ENCODE measurements at places on chromosomes 5 and 9.

DNA sequence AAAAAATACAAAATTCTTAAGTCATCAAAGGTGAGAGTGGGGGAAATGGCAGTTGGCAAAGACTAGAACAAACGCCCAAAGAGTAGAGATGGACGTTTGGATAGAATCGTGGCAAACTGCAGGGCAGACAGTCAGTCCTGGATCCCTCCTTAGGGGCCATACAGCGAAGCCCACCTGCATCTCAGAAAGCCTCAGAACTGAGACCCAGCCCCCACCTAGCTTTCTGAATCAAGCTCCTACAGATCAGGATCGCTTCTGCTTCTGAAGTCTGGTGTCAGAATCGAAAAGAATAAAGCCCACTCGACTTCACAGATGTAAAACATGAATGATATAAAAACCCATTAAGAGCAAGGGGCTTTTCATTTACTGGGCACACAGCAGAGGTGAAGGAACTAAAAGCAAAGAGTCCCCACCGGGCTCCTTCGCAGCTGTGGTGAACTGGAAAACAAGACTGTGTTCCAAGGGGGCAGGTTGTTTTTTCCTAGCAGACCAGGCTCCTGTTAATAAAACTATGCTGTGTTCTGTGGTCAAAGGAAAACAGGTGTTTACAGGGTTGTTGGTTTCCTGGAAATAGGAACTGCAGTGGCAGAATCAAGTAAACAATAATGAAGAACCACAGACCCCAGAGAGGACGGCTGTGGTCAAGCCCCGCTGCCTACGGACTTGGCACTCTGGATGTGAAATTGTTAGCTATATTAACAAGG, 91.8 kb downstream of the TLE1 start:
- no peak for DNase-seq

DNA sequence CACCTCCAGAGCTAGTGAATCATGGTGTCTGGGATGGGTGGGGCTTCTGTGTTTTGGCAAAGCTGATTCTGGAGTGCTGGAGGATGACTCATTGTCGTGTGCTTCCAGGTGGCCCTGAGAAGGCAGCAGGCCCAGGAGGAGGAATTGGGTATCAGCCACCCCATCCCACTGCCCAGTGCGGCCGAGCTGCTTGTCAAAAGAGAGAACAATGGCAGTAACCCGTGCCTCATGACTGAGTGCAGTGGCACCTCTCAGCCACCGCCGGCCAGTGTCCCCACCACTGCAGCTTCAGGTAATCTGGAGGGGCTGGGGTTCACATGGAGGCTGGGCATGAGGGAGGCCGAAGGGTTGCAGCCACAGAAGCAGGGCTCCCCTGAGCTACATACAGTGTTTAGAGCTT, 5.4 kb downstream of the DMRT1 start:
- DNase-seq: no peak

GRCh38 chr9:129568560-129569501, 52.1 kb downstream of the C9orf50 start:
- no peak for DNase-seq

- no peak for DNase-seq
Observed at GRCh38 chr5:150262502-150262901, 27.1 kb downstream of the CAMK2A start.

GRCh38 chr9:121884057-121884541, 209.0 kb downstream of the TTLL11 start:
- DNase-seq: no peak

DNA sequence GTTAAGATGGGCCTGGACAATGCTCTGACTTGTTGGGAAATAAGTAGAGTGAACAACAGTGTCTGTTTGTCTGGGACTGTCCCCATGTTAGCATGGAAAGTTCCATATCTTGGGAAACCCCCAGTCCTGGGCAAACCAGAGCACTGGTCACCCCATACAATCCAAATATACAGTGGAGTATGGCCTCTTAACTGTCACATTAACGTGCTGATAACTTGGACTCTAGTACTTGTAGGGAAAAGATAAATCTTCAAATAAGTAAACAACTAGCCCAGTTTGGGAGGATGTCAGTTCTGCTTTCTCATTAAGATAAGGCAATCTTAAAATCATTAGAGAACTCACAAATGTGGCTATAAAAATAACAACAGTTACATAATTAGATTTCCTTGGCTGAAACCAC, 47.6 kb upstream of the JAK2 start:
- DNase-seq: no peak

GRCh38 chr9:89185980-89186379, 7.4 kb upstream of the SHC3 start:
- DNase-seq: no peak

DNA sequence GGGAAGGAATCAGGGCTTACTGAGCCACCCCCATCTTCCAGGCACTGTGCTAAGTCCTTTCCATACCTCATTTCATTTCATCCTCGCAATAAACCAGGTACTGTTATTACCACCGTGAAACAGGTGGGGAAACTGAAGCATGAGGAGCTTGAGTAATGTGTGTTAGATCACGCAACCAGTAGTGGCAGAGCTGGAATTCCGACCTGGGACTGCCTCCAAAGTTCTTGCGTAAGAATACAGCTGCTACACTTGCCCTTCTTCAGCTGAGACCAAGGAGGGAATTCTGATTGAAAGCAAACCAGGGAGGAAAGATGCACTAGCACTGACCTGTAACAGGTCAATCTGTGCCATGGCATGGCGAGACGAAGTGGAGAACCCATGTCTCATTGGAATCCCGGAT, 113.4 kb upstream of the MSX2 start:
- no peak for DNase-seq

GRCh38 chr5:8726383-8727036, 819.4 kb downstream of the SEMA5A start:
- DNase-seq: no peak

DNA sequence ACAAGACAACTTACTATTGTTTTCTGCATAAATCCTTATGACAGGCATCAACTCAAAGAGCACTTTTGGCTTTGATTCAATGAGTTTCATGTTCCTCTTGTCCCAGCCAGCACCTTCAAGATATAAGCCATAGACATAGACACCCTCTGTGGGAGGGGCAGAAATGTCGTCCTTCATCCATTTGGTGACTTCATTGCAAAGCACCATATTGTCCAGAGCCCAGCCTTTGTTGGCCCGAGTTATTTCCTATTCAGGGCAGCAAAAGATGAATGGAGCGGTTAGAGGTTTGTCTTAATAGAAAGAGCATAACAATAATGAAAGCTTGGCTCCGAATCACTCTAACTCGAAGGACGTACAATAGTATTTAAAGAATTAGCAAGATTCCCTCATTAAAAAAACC, 243.9 kb downstream of the DNAH5 start:
- no peak for DNase-seq

- DNase-seq: no peak
Observed at GRCh38 chr5:107058803-107059202, 611.9 kb downstream of the EFNA5 start.

DNA sequence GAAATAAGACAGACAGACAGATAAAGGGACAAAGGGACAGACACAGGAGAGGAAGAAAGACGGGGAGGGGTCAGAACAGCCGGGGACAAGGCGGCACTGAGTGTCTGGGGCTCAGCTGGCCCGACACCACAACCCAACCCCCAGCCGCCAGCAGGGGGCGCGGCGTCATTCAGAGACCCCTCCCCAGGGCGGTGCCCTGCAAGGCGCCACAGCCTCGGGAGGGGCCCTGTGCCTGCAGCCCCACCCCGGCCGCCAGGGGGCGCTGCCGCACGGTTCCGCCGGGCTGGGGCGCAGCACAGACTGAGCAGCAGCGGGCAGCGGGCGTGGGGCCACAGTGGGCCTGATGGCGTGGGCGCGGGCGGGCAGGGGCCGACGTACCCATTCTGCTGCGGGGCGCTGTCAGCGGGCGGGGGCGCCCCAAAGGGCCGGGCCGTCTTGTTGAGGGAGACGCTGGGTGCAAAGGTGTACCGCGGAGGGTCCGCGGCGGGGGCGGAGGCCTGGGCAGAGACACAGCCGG, 5.9 kb downstream of the PDLIM7 start:
- DNase-seq: no peak

GRCh38 chr5:160792732-160793529, 59.1 kb downstream of the ATP10B start:
- DNase-seq: no peak

- no peak for DNase-seq
Observed at GRCh38 chr5:160281275-160281674, 31.1 kb downstream of the CCNJL start.

- DNase-seq: no peak
Observed at GRCh38 chr9:109812818-109813281, 32.9 kb downstream of the PALM2AKAP2 start.

DNA sequence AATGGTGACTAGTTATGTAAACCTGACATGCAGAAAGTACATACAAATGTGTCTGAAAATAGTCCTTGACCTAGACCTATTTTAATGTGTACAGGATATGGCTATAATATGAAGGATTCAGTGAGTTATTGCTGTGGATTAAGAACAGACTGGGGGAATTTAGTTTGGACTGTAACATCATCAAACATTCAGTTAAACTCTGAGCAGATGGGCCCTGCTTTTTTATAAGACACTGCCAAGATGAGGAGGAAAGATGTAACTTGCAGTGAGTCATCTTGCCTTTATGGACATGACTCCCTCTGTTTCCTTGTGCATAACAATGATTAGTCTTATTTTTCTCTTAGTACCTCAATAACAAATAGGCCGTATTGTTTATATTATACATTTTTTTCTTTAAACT, 12.2 kb downstream of the PPP3R2 start:
- DNase-seq: no peak

DNA sequence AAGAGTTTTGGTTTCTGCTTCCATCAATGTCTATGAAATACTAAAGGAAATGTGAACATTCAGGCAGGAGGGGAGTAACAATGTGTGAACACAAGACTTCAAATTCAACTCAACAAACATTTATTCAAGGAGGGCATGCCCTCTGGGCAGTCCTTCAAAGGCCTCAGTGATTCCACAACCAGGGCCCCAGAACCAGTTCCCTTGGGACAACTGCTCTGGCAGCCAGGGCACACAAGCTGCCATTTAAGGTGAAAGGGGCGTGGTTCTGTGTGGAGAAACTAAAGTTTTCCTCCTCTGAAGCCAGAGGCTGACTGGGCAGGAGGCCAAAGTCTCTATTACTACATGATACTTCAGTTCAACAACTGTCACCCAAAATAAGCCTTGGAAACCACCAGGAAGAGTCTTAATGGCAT, 3.2 kb downstream of the RBM18 start:
- DNase-seq: no peak

GRCh38 chr5:74903165-74903787, 37.1 kb upstream of the FAM169A start:
- no peak for DNase-seq

GRCh38 chr5:126513302-126513701, 81.7 kb downstream of the ALDH7A1 start:
- no peak for DNase-seq

DNA sequence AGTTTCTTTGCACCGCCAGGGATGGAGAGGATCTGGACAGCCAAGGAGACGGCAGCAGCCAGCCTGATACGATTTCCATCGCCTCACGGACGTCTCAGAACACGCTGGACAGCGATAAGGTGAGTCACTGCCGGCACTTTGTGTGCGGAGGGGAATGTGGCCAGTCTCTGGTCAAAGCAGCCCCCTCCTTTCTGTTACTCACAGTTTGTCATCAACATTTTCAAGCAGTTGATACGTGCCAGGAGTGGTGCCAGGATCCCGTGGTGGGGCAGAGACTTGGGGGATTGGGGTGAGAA, 175.1 kb upstream of the OTULINL start:
- DNase-seq: no peak

GRCh38 chr9:3244963-3245653, 280.7 kb downstream of the RFX3 start:
- no peak for DNase-seq

- DNase-seq: no peak
Observed at GRCh38 chr5:82298668-82299067, 20.5 kb upstream of the RPS23 start.

DNA sequence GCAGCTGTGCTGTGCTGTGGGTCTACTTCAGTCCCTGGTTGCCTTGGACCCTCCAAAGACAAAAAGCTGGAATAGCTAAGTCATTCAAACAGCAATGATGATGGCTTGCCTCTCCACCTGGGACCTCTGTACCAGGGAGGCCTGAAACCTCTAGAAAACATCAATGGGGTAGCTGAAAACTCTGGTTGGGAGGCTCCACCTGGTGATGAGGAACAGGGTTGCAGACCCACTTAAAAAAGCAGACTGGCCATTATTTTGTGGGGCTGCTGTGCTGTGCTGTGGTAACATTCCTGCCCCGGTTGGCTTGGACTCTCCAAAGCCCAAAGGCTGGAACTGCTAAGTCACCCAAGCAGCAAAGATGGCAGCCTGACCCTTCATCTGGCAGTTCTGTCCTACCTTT, 839.3 kb upstream of the ARRDC3 start:
- no peak for DNase-seq

- no peak for DNase-seq
Observed at GRCh38 chr5:177606071-177607051, 6.4 kb downstream of the B4GALT7 start.

DNA sequence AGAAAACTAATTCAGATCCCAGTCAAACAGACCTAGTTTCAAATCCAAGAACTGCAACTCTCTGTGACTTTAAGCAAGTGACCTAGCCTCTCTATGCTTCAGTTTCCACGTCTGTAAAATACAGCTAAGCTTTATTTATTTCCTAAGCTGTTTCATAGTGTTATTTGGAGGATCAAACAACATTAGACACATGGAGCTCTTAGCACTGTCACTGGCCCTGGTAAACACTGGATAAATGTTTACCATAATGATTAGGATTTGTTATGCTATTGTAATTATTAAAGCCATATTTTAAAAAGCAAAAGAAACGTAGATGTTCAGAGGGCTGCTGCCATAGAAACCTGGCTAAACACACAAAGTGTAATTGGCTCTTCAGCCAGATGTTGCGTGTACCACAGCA, 26.6 kb upstream of the C5orf58 start:
- no peak for DNase-seq

DNA sequence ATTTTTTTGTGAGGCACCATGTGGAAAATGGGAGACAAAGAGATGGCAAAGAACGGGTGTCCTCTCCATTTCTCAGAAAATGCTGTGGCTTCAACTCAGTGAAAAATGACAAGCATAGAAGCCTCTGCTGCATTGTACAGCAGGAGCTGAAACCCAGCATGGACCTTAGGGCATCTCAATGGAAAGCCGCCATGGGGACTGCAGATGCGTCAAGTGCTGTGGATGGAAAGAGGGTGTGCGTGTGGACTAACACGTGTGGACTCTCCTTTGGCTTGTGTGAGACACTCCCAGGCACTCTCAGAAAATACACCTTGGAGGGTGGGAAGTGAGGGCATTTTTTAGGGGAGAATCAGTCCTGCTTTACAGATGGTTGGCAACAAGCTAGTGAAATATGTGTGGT, 2.2 kb upstream of the GLRX start:
- DNase-seq: no peak

DNA sequence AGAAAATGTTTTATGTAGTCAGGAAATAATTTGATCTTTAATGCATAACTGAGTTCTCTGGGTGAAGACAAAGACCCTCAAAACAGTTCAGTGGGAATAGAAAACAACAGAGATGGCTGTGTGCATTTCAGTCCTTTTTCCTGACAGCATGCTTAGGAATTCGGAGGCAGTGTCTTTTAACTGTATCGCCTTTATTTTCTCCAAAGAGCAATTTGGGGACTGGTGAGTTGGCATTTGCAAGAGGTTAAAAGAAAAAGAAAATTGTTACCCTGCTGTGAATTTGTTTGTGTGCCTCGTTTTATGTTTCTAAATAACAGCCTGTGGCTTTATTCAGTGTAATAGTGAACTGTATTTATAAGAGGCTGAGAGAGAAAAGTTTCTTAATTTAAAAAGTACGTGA, 227.8 kb upstream of the DMAC1 start:
- no peak for DNase-seq

All from activated CD8-positive, alpha-beta memory T cell treated with anti-CD3 and anti-CD28 coated beads for 4 hours (primary cell).